ENCODE measurements at places on chromosomes 6 and 20.

DNA sequence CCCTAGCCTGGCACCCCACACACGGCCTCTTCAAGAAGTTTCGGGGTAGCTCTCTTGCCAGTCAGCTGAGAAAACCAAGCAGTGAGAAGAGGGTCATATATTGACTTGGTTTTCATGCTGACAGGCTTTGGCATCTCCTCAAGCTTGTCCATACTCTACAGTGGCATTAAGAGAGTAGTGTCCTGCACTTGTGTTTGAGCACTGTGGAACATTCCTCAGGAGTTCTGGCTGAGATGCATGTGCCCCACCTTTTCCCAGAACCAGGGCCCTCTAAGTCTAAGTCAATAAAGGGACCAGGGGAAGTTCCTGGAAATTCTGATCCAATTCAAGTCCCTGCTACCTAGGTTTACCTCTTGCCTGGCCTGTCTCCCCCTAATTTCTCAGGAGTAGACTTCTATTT is 544.1 kb upstream of the FLRT3 start:
- no peak for DNase-seq

DNA sequence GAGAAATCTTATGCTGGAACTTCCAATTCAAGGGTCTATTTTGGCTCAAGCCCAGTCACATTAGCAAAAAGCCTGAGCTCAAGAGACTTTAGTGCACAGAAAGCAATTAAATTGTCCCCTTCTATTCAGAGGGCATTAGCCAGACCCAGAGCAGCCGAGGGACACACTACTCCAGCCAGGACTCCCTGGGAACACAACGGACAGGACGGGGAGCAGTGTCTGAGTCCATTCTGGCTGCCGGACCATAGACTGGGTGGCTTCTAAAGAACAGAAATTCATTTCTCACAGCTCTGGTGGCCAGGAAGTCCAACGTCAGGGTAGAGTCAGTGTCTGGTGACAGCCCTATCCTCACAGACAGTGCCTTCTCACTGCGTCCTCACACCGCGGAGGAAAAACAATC is 78.4 kb downstream of the PRND start:
- no peak for DNase-seq

DNA sequence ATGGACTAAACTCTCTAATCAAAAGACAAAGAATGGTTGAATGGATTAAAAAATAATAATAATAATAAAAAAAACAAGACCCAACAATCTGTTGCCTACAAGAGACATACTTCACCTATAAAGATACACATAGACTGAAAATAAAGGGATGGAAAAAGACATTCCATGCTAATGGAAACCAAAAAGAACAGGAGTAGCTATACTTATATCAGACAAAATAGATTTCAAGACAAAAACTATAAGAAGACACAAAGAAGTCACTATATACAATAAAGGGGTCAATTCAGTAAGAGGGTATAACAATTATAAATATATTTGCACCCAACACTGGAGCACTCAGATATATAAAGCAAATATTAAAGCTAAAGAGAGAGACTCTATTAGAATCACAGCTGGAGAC is 106.7 kb downstream of the BTBD9 start:
- no peak for DNase-seq

GRCh38 chr6:56370127-56370540 is 122.8 kb upstream of the COL21A1 start:
- DNase-seq: no peak

GRCh38 chr6:81552644-81553043 is 199.8 kb downstream of the TENT5A start:
- DNase-seq: no peak

GRCh38 chr6:45691426-45691825 is 313.7 kb upstream of the SUPT3H start:
- DNase-seq: no peak

- no peak for DNase-seq
These were observed 487.6 kb downstream of the PREX1 start for GRCh38 chr20:48339986-48340882.

DNA sequence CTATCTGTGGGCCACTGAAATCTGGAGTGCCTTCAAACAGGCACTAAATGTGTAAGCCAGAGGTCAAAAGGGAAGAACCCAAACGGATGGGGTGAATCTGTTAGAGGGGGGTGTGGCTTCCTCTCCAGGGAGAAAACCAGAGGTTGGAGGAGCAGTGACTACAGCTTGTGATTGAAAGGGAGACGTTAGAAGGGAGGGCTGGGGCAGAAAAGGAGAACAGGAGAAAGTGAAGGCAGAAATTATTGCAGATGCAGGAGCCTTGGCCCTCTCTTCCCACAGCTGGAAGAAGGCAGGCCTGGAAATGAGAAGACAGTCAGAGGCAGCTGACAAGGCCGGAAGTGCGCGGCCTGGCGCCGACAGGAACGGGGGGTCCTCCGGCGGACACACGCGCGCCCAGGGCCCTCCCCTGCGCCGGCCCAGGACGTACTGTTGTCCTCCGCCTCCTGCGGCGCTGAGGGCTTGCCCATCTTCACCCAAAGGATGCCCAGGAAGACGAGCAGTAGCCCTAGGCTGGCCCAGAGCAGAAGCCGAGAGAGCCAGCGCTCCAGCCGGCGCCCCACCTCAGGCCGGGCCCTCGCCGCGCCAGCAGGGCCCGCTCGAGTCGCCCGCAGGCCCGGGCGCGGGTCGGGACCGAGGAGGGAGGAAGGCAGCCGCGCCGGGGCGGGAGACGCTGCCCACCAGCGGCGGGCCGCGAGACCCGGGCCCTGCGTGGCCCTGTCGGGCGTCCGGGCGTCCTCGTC is 806 bp downstream of the LEMD2 start:
- DNase-seq: no peak

Measured in cortex of kidney (tissue), 1 donor.